ENCODE measurements at places on chromosomes 13 and 19.

DNA sequence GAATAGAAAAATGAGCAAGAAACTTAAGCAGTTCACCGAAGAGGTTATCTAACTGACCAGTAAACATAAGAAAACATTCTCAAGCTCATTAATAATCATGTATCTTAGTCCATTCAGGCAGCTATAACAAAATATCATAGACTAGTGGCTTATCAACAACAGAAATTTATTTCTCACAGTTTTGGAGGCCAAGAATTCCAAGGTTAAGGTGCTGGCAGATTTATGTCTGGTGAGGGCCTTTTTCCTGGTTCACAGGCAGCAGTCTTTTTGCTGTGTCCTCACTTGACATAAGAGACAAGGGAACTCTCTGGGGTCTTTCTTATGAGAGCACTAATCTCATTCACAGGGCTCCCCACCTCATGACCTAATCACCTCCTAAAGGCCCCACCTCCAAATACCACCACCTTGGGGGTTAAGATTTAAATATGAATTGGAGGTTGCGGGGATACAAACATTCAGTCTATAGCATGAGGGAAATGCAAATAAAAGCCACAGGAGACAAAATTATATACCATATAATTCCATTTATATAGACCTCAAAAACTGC is 123.6 kb downstream of the ZAR1L start:
- no peak for DNase-seq

GRCh38 chr13:83151308-83151660 is 731.0 kb downstream of the SLITRK1 start:
- no peak for DNase-seq

DNA sequence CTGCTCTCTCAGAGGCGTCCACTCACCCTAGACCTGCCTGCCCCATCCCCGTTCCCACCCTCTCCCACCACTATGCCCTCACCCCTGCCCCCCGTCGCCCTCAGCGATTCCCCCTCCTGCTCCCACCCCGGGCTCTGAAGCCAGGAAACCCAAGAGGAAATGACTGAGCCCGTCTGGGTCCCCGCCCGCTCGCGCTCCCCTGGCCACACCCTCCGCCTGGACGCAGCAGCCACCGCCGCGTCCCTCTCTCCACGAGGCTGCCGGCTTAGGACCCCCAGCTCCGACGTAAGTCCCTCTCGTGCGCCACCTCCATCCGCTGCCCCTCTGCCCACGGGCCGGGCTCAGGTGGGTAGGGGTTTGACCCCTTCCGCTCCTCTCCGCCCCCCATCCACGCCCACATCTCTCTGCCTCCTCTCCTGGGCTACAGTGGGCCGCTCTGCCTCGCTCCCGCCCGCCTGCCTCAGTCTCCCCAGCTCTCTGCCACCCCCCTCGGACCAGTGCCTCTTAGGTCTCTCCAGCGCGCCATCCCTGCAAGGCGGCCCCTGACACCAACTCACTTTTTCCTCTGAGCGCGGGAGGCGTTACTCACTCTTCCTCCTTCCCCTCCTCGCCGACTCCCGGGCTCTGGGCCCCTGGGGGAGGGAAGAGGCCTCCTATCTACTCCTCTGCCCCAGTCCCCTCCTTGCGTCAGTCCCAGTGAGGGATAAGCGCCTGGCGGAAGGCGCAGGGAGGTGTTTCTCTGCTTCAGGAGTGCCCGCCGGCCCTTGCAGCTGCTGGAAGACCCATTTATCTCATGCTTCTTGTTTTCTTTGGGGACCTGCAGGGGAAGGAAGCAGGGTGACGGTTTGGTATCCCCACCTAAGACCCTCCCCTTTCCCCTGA is at the start of gene FXYD5:
Gene FXYD5, plus strand, starts transcription at position 211 of the 882 bp plus-strand sequence. CDS start 816 bp downstream, outside the sequence.
- DNase-seq = peak; percentile 86

DNA sequence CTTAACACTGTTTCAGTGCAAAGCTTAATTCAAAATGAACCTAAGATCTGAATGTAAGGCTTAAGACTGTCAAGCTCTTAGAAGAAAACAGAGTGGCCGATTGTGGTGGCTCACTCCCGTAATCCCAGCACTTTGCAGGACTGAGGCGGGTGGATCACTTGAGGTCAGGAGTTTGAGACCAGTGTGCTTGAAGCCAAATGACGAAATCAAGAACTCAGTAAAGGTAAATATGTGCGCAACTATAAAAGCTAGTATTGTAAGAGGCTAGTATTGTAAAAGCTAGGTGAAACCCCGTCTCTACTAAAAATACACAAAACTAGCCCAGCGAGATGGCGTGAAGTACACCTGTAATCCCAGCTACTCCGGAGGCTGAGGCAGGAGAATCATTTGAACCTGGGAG is 12.7 kb downstream of the ATP4B start:
- DNase-seq = no peak
